ENCODE measurements at places on chromosomes 3 and 15.

DNA sequence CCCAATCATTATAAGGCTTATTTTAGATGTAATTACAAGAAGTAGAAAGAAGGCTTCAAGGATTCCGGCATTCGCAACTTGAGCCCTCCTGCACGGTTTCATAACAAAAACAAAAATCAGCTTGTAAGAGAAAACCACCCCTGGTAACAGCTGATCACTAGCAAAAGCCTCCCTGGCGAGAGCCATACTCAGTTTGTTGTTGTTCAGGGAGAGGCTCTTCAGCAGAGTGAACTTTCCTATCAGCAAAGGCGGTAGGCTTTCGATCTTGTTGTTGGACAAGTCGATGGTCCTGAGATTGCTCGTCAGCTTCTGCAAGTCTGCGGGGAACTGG, 710 bp downstream of the LRRC57 start:
- no peak for DNase-seq

- DNase-seq = no peak
Observed at GRCh38 chr15:37733628-37734027, 200.8 kb upstream of the TMCO5A start.

- no peak for DNase-seq
Observed at GRCh38 chr3:62374341-62375218, 1.2 kb upstream of the FEZF2 start.

DNA sequence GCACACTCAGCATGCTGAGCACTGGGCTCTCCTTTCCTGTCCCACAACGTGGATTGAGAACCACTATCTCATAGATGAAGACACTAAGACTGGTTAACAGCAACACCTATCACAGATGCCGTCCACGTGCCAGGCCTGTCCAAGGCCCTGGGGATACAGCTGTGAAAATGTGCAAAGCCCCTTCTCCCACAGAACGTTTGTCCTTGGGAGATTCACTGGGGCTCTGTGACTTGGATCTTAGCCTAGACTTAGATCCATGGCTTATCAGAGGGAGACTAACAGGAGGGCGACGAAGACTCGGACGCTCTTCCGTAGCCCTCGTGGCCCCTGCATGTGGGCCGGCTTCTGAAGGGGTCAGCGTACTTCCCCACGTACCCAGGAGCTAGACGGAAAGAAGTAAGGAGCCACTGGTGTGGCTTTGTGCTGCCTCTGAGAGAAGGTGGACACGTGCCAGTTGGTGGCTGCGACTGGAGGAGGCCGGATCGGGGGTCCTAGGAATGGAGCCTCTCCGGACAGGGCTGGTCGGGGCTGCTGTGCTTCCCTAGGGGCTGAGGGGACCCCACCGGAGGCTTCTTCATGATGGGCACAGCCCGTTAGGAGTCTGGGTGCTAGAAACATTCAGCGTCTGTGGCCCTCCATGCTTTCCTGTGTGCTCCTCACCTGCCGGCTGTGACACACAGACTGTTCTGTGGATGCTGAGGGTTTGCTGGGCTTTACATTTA, 964 bp downstream of the NRROS start:
- no peak for DNase-seq
